ENCODE measurements at places on chromosomes 1 and 21.

DNA sequence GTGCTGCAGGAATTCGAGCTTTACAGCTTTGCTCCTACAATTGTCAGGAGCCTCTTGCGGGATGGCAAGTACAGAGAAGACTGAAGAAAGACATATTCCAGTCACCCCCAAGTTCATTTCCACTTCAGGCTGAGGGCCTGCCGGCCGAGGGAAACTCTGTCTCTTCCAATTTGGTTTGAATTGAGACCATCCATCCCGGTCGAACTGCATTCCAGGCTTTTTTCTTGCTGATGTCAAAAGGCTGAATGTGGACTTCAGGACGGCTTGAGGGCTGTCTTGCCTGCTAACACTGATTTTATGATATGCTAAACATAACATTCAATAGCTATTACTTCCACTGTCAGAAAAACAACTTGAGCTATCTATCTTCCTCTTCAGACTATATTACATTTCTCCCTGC is 79.8 kb upstream of the PLXNA2 start:
- DNase-seq = no peak

- DNase-seq = no peak
Measured at GRCh38 chr1:59438058-59438560, 141.2 kb downstream of the FGGY start.

DNA sequence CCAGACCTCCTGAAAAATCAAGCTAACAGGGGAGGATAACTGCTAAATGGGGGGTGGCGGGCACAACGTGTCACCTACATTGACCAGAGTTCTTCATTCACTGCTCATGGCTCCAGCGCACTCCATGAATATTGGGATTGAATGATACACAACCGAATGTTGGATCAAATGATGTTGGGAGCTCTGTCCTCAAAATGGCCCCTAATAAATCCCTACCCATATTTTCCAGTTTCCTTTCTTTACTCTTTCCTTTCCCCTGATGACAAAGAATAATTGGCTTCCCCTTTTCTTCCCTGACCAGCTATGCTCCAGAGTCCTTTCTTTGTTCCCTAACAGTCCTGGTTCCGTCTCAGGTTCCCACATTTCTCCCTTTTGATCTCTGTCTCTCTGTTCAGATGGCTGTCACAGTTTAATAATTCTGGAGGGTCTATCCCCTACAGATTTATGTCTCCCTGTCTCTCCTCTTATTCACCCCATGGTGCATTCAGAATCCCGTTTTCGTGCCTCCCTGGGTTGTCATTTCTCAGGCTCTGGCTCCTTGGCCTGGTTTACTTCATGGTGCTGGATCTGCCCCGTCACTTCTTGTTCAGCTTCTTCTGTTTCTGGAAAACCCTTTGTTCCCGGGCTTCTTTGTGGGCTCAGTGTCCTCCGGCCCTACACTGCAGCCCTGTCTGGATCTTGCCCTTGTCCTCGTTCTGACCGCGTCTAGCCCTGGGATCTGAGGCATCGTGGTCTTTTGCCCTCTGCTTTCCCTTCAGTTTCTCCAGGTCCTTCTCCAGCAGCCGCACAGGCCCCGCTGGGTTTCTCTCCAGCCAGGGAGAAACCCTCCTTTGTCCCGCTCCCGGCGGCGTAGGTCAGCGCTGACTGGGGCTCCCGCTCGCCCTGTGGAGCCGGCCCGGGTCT is 78.3 kb downstream of the NDUFS5 start:
- no peak for DNase-seq

- no peak for DNase-seq
Measured at GRCh38 chr1:42887366-42887765, 41.0 kb downstream of the ZNF691 start.

- no peak for DNase-seq
Measured at GRCh38 chr21:38012672-38013071, 96.4 kb upstream of the KCNJ6 start.

DNA sequence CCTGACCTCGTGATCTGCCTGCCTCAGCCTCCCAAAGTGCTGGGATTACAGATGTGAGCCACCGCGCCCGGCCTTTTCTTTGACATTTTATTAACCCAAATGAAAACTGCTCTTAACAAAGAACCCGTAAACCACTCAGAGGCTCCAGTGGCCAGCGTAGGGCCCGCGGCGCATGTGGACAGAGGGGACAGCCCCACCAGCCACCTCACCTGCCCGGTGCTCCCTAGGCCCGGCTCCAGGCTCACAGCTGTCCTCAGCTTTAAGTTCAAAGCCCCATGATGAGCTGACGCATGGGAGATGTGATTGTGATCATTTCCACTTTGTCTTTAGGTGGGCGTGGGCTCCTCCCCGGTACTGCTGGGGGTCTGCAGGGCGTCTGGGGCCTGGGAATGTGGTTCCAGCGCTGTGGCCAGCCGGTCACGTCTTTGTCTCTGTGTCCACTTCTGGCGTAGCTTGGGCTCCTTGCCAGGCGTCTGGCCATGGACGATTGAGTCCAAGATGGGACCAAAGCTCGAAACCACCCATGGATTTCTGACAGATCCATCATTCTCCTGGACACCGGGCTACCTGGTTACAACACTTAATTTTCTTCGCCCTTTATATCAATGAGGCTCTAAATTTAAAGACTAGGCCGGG is 6.9 kb downstream of the PRKCZ start:
- no peak for DNase-seq

- DNase-seq = no peak
Measured at GRCh38 chr1:221040691-221041285, 161.5 kb downstream of the HLX start.

- DNase-seq = no peak
Measured at GRCh38 chr1:55069280-55069679, 29.9 kb downstream of the PCSK9 start.

GRCh38 chr1:91596474-91596873 is 95.8 kb downstream of the CDC7 start:
- no peak for DNase-seq

- no peak for DNase-seq
Measured at GRCh38 chr1:177287270-177287669, 116.5 kb downstream of the BRINP2 start.

DNA sequence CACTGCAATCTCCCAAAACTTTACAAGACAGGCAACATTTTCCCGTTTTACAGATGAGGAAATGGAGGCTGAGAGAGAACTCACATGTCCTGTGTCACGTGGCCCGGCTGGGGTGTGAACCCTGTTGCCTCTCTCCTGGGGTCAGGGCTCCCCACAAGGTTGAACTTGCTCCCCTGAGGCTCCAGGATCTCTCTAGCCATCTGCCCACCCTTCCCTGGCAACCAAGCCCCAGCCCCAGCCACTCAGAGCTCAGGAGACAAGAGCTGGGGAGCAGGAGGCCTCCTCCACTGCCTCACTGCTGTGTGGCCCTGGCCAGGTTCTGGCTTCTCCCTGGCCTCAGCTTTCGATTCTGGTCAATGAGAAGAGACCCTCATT is 11.8 kb downstream of the LAPTM5 start:
- DNase-seq = no peak

GRCh38 chr1:17826165-17826488 is 71.0 kb downstream of the ACTL8 start:
- no peak for DNase-seq

GRCh38 chr1:222182641-222183040 is 365.3 kb downstream of the HHIPL2 start:
- no peak for DNase-seq

DNA sequence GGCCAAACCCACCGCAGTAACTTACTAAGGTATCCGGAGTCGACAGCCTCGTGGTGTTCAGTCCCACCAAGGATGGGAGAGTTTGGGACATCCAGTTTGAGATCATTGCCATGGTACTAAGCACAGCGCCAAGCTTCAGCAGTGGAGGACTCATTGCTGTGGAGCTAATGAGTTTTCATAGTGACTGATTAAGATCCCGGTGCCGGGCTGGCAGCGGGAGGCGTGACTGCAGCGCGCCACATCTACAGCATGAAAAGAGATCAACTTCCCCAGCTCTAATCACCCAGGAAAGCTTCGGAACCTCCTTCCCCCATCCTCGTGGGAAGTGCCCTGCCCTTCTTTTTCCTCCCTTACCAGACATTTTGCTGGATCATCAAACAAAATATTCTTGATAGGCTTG is 149.9 kb downstream of the OLFM3 start:
- no peak for DNase-seq

DNA sequence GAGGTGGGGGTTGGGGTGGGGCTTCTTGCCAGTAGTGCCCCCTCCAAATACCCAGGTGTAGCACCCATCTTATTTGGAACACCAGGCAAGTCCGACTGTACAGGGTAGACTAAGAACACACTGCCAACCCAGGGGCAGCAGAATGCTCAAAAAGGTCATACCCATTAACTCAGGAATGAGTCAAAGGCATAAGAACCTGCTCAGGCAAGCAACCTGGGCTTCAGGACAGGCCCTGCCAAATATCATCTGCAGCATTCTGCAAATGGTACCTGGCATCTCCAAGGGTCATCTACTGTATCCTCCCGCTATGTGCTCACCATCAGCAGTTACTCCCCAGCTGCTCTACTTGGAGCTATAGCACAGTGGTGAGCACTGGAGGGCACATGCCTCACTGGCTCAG is 19.4 kb downstream of the PEA15 start:
- no peak for DNase-seq

GRCh38 chr1:191206513-191207207 is 729.0 kb upstream of the BRINP3 start:
- DNase-seq = peak; percentile 1

DNA sequence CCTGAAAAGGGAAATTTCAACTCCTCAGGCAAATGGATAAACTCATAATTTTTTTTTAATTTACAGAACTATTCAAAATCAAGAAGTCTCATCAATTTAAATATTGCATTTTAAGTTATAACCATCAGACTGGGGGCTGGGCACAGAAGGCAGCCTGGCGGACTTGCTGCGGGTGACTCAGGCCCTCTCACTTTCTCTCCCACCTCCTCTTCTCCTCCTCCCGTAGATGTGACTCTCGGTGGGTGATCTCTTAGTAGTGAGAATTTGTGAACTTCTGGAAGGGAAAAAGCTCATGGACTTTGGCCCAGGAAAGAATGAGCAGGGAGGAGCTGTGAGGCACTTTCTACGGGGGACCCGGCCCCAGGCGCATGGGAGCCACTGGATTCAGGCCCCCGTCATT is 32.9 kb downstream of the CLIC6 start:
- no peak for DNase-seq

DNA sequence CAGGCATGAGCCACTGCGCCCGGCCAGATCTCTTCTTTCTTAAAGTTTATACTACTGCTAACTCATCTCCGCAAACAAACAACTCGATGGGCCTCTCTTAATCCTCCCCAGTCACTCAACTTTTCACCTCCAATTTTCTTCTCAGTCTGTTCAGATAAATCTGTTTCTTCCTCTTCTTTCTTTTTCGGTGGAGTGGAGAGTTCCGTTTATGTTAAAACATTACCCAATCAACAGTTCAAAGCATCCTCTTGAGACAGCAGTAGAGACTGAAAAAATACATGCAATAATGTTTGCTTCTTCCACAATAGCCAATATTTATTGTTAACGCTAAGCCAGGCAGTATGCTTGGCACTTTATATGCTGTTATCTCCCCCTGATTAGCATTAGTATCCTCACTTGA is 1.4 kb upstream of the ANKRD13C start:
- no peak for DNase-seq

DNA sequence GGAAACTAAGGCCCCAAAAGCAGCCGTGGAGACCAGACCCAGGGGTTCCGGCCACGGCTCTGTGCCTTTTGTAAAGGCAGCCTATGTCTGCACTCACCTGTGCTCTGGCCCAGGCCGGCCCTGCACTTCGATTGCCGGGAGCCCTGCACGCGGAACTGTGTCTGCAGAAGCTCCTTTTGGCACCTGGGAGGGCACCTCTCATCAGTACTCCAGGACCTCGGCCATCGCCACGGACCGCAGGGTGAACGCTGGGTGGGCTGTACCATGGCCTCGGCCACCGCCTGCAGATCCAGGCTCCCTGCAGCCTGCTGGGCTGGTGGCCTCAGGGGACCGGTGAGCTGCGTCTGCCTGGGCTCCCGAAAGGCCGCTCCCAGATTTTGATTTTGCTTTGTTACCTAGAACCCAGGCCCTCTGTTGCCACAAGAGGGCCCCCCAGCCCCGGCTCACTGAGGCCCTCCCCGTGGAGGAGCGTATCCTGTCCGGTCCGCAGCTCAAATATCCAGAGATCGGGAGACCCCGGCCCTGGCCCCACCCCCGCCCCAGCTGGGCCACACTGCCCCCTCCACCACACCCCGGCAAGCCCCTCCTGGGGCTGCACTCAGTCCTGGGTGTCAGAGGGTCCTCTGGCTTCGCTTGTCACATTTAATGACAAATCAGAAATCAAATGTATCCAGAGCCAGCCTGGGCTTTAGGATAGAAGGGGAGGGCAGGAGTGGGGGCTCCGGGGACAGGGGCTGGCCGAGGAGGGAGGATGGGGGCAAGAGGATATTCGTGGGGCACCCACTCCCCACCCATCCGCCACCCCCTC is 60.2 kb upstream of the PDE9A start:
- peak; percentile 45 for DNase-seq

DNA sequence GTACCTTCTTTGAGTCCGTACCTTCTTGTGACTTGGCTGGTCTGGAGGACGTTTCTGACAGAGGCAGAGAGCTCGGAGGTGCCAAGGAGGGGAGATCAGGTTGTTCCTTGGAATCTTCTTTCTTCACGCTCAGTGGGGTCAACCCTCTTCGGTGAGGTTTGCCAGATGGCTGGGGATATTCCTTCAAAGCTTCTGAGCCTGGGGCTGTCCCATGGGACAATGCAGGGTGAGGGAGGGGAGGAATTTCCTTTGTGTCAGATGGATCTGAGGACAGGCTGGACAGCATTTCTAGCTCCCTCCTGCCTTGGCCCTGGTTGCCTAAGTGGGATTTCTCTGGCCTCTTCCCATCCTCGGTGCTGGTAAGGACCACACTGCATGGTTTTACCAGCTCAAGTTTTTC is 95.5 kb upstream of the EDN2 start:
- DNase-seq = no peak

GRCh38 chr1:47209091-47209490 is 19.3 kb upstream of the PDZK1IP1 start:
- DNase-seq = no peak

GRCh38 chr1:63774617-63775417 is 1.0 kb downstream of the ROR1 start:
- peak; percentile 18 for DNase-seq

GRCh38 chr1:200172311-200172710 is 144.8 kb downstream of the NR5A2 start:
- no peak for DNase-seq

DNA sequence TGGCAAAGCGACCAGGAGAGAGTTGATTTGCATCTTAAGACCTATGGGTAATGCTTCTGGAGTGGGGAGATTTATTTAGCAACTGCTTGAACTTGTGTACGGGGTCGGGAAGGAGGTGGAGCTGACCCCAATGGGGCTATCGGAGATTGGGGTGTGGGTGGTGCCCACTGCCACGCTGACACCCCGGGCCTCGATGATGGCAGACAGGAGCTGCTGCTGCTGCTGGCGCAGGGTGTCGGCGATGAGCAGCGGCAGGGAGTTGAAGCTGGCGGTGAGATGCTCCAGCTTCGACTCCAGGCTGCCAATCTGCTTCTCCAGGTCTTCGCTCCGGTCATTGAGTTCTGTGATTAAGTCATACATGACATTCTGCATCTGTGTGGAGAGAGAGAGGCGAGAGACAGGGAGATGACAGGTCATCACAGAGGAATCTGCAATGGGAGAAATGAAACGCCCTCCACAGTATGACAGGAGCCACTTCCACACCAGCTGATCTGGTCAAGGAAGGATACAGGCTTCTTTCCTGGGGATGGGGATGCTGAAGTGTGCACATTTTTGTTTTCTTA is 100.0 kb upstream of the ADAR start:
- no peak for DNase-seq
